ENCODE measurements at places on chromosomes 12 and 14.
A peak's percentile ranks its signal among the peaks of the same experiment; 100 is the strongest.

DNA sequence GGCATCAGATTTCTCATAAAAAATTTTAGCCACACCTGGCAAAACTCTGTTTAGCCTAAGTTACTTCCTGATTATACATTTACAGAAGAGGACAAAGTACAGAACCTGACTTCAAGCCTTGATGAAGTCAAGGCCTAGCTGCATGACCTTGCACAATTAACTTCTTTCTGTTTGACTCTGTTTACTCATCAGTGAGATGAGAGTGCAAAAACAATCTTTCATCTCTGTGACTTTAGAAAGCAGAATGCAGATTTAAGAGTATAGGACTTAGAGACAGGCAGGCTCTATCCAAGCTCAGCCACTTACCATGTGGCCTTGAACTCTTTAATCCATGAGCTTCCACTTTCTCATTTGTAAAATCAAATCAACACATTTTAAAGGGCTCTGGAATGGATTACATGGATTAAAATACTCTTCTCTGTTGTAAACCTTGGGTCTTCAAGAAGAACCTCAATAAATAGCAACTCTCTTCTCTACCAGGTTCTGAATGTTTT lies 1178.9 kb downstream of the FLRT2 start:
- DNase-seq: no peak

DNA sequence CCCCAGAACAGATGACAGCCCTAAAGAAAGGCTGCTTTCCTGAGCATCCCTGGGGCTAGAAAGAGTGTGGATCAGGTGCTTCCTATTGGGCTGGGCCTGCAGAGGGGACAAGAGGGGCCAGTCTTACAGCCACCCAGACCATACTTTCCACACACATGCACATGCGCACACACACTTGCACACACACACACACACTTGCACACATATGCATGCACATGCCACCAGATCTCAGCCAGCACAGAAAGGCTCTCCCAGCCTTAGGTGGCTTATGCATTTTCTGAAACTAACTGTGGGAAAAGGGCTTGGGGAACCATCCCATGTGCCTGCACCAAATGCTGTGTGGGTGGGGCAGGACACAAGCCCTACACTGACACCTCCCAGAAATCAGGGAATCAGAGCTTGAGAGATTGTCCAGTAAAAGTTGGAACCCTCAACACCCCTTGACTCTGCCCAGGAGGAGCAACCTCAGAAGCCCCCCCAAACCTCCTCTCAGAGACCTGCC lies 2.5 kb upstream of the DIO3 start:
- no peak for DNase-seq

- no peak for DNase-seq
These were observed 14.4 kb downstream of the SPRYD3 start for GRCh38 chr12:53064613-53065436.

DNA sequence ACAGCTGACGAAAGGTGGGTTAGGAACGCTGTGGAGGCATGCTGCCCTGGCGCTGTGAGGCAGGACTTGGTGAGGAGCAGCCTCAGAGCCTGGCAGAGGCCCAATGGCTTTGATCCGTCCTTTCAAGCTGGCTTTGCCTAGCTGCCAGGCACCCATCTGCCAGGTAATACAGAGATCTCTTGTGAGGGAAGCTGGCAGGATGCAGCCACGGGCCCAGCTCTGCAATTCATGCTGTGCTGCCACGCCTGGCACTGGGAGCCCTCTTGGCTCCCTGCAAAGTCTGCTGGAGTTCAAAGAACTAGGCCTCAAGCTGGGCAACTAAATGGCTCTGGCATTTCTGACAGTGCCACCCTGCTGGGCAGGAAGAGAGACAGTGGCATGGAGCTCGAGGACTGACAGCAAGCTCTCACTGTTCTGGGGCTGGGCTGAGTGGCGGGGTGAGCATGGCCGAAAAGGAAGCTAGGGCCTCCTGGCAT lies 18.7 kb downstream of the IQSEC3 start:
- no peak for DNase-seq

DNA sequence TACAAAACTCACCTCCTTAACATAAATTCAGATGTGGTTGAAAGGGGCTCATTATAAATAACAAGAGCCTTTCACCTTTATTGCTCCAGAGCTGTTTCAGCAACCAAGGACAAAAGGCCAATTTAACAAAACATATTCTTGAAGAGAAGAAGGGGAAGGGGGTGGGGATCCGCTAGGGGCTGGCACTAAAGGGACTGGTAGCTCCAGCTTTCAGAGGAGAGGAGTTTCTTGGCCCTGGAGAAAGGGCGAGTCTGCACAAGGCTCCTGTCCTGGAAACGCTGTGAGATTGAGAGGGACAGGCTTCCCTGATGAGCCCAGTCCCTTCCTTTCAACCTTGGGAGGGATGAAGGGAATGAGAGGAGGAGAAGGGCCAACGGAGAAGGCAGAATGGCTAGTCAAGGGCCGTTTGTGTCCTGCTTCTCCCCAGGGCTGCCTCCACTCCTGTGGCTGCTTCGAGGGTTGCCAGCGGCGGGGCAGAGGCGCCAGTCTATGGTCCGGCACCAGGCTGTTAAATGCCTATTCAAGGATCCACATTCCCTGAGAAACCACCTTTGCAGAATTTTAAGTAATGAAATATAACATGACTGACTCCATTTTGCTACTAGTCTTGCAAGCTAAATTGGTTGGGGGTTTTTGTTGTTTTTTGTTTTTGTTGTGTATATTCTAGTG lies 9.7 kb upstream of the PIGH start:
- DNase-seq: no peak

- no peak for DNase-seq
These were observed 92.1 kb downstream of the NOC4L start for GRCh38 chr12:132236129-132236929.

DNA sequence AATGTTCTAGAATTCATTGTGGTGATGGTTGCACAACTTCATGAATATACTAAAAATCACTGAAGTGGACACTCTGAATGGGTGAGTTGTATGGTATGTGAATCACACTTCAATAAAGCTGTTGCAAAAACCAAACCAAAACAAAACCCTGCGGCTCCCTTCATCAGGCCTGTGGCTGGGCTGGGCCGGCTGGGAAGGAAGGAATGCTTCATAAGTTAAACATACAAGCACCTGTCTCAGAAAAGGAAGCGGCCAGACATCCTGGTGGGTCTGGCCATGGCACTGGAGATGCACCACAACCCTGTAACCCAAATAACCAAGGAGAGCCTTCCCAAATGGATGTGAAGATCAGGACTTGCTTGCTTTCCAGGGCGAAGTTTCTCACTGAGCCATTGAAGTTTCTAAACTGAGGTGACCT lies 34.9 kb downstream of the TTC7B start:
- DNase-seq: no peak

DNA sequence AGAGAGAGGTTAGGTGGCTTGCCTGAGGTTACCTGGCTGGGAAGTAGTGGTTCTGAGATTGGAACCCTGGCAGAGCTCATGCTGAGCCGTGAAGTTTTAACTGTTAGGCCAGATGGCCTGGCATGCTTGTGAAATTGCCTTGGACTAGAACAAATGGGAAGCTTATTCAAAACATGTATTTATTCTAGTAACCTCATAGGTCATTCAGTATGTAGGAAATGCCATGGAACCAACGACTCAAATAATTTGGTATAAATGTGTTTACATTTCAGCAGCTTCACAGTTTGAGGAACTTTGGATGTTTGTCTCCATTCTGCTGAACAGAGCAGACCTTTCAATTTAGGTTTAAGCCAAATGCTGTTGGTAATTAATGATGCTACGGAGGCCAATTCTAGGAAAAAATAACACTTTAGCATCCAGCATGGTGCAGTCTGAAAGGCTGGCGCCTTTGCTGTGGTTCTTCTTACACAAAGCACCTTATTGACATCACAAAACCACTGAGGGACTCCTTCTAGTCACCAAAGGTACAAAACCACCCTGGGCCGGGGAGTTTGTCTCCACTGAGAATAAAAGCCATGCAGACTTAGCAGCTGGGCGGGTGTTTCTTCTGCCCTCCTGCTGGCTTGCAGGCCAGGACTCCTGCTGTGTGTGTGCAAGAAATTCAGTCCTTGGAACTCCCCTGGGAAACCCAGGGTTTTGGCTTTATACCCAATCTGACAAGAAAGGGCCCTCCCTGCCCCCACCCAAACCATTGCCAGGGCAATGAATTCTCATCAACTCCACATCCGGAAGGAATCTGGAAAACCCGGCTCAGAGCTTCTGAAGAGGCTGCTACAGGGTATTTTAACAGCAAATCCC lies 64.2 kb downstream of the ELK3 start:
- DNase-seq: peak; percentile 45

DNA sequence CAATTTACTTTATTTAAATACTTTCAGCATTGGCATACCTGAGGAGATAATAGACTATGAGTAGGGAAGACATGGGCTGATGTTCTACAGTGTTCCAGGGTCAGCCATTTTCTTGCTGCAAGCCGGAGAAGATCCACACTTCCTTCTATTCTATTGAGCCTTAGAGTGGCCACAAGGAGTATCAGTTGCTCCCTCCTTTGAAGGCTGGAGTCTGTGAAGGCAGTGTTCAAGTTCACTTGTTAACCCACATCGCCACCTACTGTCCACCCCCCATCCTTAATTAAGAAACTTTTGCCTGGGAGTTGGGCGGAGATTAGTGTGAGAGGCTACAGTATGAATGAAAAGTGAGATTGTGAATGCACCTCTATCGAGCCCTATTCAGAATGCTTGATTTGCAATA lies 666.6 kb downstream of the NRXN3 start:
- DNase-seq: peak; percentile 94

DNA sequence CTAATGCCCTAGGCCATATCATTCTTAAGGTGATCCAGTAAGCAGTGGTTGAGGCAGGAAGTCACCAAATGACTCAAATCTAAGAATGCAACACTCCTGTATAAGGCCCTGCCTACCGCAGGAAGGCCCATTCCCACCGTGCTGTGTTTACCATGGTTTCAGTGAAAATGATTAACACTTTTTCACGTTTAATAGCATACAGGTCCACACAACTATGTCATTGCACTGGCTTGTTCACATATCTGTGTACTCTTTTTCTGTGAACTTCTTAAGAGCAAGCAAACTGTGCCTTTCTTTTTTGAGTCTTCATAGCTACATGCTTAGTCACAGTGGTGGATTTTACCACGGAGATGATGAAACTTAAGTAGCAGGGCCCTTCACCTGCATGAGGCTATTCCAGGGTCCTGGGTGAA lies 214.9 kb downstream of the CNTN1 start:
- DNase-seq: peak; percentile 77

GRCh38 chr12:57454566-57455373 lies at the start of gene INHBE:
Gene INHBE (plus strand): TSS chr12:57455307. CDS start chr12:57455537, 230 bp downstream.
- DNase-seq: peak; percentile 97

DNA sequence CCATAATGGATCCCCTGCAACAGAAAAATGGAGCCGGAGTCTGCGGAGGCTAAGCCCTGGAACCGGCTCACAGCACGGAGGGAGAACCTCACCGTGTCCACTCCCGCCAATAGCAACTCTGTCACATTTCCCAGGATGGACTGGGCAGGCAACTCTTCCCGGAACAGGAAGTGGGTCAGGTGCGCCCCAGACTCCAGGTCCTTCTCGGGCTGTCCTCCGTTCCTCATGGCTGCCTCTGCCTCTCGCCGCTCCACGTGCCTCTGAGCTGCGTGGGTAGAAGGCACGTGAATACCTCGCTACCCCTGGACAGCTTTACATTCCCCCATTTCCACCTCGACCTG lies 2.2 kb downstream of the CYP27B1 start:
- no peak for DNase-seq

DNA sequence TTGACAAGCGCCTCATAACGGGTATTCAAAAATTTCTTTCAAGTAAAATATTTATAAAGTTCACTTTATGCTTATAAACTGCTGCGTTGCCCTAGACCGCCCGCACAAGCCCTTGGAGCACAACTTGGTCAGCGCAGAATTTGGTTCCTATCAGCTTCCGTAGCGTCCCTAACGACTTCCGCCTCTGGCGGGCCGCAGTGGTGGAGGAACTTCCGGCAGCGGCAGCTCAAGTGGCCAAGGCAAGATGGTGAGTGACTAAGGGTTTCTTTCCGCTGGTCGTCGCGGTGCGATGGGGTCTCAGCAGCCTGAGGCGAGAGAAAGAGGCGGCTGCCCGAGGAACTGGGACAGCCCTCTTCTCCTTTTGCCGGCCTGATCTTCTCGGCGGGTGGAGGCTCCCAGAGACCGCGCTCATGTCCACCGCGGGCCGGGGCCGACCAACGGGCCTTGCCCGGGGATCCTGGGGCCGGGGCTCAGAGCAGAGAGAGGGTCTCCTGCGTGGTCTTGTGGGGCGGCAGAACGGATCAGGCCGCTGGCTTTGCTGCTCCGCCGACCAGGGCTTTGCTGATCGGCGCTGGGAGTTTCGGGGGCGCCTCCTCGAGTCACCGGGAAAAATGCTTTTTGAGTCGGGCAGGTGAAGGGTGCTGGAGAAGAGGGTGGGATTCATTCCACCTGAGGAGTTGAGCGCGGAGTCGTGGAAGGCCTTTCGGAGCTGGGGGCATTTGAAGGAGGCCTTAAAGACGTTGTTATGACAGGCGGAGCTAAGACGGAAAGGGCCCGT lies at the start of gene PSMC1:
TSS of gene PSMC1 (plus strand) at position 200 of the 778 bp plus-strand sequence. CDS start at position 245, 45 bp downstream.
- peak; percentile 97 for DNase-seq

DNA sequence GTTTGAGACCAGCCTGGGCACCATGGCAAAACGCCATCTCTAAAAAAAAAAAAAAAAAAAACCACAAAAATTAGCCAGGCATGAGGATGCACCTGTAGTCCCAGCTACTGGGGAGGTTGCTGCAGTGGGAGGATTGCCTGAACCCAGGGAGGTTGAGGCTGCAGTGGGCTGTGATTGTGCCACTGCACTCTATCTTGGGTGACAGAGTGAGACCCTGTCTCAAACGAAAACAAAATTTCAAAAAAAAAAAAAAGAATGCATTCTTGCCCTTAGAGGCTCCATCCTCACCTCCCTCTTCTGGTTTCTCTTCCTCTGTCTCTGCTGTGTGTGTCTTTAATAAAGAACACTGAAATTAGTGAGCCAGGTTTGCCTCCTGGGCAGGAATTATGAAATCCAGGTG lies 107.8 kb downstream of the VCPKMT start:
- no peak for DNase-seq

- DNase-seq: no peak
These were observed 3.4 kb downstream of the GSG1 start for GRCh38 chr12:13099844-13100604.

GRCh38 chr12:64691795-64692583 lies 67.2 kb downstream of the GNS start:
- peak; percentile 57 for DNase-seq

- DNase-seq: peak; percentile 86
These were observed 53.8 kb downstream of the SSH1 start for GRCh38 chr12:108803428-108804105.

DNA sequence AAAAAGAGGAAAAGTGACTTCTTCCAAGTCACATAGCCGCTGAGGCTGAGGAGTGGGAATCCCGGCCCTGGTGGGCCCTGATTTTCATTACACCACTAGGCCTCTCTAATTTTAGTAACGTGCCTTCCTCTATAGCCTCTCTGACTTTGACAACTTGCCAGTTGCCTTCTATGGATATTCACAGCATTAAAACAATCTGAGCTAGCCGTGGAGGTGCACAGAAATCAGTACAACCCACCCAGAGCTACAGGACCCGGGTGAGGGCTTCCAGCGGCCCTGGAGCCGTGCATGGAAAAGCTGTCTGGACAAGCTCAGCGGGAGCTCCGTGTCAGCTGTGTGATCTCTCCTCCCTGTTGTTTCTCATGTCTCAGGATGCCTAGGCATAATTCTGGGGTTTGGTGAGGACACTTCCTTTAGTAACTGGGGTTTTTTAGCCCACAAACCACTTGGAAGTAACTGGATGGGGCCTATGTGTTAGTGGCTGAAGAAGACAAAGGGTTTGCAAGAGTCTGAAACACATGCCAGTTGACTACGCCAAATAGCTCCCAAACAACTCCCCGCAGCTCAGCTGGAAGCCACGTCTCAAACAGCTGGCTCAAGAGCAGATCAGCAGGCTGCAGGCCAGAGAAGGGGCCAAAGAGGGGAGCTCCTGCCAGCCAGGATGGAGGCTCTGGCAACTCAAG lies 53.0 kb downstream of the SSH1 start:
- DNase-seq: no peak

GRCh38 chr12:29695800-29696199 lies 87.9 kb downstream of the TMTC1 start:
- no peak for DNase-seq

Measured in mesendoderm (in vitro differentiated cells).